AG04450 (cell line): ENCODE measurements at places on chromosomes 4 and X.

DNA sequence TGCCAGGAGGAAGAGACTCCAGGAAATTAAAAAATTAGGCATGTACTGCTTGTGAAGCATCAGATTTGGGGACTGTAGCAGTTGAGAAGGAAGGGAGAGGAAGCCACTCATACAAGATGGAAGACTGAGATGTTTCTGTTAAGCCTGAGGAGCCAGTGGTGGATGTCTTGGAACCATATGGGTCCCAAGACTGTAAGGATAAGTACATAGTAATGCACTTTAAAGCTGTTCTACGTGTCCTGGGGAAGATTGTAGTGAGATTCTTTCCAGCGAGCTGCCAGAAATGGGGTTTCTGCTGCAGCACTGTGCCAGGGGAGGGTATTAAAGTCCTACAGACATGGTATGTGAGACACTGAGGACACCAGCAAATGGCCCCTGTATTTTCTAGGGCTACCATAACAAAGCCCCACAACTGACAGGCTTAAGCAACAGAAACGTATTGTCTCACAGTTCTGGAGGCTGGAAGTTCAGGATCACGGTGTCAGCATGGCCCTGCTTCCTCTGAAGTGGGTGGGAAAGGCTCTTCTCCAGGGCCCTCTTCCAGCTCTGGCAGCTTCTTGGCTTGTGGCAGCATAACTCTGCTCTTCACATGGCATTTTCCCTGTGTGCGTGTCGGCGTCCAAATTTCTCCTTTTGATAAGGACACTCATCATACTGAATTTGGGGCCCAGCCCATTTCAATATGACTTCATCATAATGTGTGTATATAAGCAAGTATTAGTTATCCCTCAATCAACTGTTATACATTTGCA is 304.4 kb downstream of the EVC2 start:
- DNase-seq, result no peak

- no peak for DNase-seq
These were observed 472.0 kb downstream of the IQCM start for GRCh38 chr4:149343614-149344013.

DNA sequence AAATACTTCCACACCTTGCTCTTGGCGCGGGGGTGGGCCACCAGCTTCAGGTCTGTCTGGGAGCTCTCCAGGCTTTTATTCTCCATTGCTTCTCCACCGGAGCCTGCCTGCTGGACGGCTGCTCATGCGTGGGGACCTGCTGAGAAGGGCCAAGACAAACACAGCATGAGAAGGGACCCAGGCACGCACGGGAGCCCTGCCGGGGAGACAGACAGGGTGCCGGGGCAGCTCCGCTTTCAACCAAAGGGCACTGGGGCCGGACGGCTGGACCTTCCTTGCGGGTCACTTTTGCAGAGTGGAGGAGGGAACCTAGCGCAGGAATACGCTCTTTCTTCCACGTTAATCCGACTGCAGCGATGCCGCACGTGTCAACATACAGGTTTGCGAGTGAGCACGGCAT is 10.1 kb downstream of the DHRSX start:
- DNase-seq, result no peak

GRCh38 chrX:150856101-150856500 is 42.4 kb downstream of the CD99L2 start:
- no peak for DNase-seq

- DNase-seq, result no peak
These were observed 25.2 kb upstream of the PNMA5 start for GRCh38 chrX:153019166-153019565.

GRCh38 chr4:162871990-162872389 is 294.7 kb downstream of the NAF1 start:
- no peak for DNase-seq

GRCh38 chr4:73916172-73916925 is 47.2 kb downstream of the CXCL1 start:
- no peak for DNase-seq

DNA sequence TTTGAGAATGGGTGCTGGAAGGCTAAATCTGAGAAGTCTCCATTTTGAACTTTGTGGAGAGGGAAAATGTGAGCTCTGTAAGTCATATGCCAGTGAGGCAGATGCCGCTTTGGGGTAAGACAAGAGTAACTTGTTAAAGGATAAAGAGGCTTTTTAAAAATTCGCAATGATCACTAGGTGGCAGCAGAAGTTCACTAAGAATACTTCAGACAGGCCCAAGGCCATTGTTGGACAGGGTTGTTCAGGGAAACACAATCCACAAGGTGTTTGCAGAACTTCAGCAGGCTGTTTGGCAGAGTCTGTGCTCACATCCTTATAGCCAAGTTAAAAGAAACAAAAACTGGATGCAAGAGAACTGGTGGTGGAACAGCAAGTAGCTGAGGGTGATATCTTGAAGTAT is 13.7 kb upstream of the PIGA start:
- peak; percentile 53 for DNase-seq

DNA sequence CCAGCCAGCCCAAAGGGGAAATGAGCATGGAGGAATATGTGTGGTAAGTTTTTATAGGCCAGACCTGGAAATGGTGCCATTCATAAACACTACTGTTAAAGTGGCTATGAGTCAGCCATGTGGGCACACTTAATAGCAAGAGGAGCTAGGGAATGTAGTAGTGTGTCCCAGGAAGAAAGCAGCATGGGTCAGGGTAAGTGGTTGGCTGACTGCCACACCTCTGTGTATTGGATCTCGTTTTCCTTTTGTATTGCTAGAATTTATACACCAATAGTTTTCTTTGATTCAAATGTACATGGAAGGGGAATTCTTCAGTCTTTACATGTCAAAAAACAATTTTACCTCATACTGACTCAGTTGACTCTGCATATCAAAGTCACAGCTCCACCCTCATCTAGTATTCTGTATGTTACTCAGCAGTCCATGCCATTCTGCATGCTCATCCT is 22.9 kb upstream of the SGMS2 start:
- DNase-seq, result no peak

DNA sequence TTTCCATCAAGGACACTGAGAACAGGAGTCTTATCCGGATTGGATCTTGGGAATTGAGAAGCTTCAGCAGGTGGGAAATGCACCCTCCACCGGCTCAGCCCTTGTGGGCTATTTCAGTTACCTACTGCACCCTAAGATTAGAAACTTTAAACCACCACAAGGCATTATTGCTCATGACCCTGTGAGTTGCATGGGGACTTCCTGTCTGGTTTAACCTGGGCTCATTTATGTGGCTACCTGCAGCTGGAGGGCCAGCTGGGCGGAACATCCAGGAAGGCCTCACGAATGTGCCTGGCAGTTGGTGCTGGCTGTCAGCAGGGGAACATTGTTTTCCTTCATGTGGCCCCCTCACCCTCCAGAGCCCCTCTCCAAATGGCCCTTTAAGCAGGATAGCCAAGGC is 164.1 kb downstream of the DEFB131A start:
- no peak for DNase-seq

DNA sequence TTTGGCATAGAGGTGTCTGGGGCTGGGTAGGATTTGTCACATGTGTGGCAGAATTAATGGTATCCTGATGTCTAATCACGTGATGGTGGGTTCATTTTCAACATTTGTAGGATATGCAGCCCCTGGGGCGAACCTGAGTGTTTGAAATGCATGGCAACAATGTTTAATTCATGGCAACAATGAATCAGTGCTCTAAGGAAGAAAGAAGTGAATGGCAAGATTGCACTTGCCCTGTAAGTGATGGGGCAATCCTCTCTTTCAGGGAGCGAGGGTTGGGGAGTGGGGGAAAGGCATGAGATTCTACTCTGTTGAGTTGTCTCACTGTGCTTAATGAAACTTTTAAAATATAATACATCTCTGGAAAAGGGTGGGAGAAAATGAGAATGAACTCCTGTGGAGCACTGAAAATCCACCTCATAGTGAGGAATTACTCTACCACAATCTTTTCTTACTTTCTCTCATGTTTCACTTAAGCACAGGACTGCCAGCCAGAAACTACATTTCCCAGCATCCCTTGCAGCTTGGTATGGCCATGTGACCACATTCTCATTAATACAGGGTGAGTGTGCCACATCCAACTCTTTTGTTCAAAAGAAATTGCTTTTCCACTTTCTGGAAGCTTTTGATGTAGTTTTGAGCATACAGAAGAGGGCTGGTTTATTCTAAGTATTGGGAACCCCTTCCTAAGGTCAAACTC is 64.0 kb upstream of the PGM2 start:
- DNase-seq, result no peak

- no peak for DNase-seq
These were observed 56.9 kb downstream of the ATG4A start for GRCh38 chrX:108148524-108148923.

GRCh38 chr4:478373-478772 is 20.6 kb downstream of the ZNF721 start:
- no peak for DNase-seq

DNA sequence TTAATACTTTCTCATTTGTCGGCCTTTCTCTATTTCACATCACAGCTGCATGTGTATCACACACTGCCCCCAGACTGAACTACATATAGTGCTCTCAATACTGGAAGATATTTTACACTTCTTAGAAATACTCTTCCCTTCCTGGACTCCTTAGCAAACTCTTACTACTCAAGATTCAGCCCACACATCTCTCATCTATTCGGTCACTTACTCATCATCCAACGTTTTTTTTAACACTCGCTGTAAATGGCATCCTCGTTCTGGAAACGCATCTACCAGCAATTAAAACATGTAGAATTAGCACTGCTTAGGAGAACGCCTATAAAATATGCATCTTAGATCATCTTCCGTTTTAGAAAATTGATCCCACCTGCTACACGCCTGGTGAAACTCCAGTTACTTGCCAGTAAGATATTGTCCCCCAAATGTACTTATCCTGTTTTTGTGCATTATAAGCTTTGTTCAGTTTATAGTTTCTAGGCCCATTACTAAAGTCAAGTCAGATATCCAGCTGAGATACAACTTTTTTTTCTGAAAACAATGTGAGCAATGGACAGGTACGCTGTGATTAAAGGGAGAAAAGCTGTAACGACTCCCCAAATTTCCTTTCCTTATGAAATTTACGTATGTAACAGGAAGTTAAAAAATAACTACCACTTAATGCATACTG is 1.0 kb downstream of the LRP2BP start:
- DNase-seq, result no peak

GRCh38 chrX:32141841-32142240 is 1069.5 kb downstream of the DMD start:
- no peak for DNase-seq

GRCh38 chr4:18022572-18023050 is 1.1 kb upstream of the LCORL start:
- DNase-seq, result no peak

- DNase-seq, result no peak
These were observed 18.7 kb downstream of the SCFD2 start for GRCh38 chr4:53346920-53347852.

- DNase-seq, result no peak
These were observed 53.6 kb downstream of the CORIN start for GRCh38 chr4:47784222-47784621.

GRCh38 chr4:3009422-3009821 is 46.1 kb downstream of the GRK4 start:
- no peak for DNase-seq

DNA sequence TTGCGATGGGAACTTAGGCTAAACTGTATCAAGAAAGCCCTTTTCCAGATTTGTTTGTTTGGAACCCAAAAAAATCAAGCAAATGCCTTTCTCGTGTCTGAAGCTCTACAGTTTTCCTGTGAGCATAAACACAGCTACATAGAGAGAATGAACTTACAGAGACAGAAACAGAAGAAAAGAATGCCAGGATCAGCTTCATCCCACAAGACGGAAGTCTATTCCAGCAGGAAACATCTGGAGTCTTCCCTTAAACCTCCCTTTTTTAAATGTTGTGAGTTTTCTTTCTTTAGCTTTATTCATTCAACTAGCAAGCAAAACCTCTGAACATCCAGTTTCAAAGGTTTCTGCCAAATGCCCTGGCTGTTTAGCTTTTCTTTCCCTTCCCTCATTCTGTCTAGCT is 32.6 kb upstream of the ZFP42 start:
- DNase-seq, result no peak
